Astrocyte of the hippocampus (primary cell): ENCODE measurements at places on chromosomes 2 and 18.

DNA sequence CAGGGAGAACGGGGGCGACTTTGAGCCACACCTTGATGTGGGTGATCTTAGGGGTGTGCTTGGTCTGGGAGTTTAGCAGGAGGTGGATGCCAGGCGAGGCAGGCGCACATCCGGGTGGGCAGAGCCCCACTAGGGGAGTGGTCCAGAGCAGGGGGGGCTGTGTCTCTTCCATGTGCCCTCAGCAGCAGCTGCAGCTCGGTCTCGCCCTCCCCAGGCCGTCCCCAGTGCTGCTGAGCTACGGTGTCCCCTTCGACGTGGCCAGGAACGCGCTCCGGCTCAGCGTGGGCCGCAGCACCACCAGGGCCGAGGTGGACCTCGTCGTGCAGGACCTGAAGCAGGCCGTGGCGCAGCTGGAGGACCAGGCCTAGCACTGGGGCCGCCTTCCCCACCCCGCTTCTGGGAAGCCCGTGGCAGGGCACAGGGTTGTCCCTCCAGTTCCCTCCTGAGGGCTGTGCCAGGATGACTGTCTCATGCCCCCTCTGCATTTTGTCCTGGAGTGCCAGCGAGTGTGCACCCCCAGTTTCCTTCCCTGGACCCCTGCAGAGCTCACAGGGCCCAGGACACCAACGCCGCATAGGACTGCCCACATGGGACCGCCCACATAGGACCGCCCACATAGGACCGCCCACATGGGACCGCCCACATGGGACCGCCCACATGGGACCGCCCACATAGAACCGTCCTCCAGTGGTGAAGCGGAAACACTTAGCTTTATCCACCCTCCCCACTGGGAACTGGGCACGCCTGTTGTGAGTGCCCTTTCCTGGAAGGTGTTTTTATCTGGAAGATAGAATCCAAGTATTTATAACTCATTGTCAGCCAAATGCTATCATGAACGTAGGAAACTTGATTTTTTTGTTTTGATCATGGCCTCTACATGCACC is 1.9 kb upstream of the ESPNL start:
- DNase-seq = peak; percentile 28

GRCh38 chr18:39186008-39186407 is 1620.4 kb upstream of the CELF4 start:
- no peak for DNase-seq

DNA sequence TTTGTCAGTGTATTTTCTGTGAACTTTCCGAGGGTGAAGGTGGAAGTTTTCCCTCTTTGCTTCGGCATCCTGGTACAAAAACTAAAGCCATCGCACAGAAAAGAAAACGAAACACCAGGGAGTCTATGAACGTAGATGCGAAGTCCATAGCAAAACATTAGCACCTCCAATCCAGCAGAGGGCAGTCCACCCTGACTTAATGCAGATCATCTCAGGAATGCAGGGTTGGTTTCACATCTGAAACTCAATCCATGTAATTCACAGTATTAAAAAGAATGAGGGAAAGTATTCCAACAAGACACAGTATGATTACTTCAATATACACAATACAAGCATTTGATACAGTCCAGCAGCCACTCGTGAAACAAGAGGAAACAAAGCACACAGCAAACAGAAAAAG is 70.8 kb downstream of the RTP5 start:
- no peak for DNase-seq

DNA sequence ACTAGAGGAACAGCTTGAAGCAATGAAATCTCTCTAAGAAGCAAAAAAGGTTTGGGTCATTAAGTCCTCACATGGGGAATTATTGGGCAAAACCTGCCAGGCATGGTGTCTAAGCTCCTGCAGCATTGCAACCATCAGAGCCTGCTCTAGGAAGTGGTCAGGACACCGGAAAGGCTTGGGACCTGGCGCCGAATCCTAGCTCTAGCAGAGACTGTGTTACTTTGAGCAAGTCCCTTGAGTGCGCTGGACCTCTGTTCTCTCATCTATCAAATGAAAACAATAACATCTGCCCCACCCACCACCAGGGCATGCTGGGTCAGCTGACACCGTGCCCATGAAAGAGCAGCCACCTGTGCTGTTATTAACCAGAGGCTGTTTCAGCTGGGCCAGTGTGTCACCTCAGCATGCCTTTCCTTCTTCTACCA is 6.3 kb downstream of the TMEM127 start:
- DNase-seq = no peak

DNA sequence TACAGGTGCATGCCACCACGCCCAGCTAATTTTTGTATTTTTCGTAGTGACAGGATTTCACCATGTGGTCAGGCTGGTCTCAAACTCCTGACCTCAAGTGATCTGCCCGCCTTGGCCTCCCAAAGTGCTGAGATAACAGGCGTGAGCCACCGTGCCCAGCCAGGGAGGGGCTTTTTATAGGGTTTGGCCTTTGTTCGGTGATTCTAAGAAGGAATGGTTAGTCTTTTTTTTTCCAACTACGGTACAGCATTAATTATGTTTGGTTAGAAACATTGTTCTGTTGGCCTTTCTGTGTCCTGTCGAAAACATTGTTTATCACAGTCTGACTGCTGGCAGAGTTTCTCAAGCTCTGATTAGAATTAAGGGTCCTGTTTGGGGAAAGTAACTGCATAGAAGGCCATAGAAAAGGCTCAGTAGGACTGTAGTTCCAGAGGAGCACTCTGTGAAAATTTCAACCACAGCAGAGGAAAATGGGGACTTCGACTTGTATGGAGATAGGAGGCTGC is 19.3 kb upstream of the SMCHD1 start:
- peak; percentile 20 for DNase-seq

DNA sequence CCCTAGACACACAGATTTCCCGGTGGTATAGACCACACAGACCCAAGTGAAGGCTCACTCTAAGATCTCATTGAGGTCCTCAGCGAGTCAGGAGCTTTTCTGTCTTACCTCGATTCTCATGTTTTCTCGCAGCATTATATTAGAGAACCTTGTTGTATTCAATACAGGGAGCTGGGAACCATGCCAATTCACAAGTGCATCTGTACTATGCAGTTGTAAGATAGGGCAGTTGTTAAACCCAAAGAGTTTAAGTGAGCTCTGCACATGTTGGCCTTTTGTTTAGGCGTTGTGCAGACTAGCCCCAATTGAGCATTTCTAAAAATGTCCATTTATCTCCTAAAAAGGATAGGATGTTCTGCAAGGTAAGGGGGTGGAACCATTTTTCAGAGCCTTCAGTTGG is 59.6 kb downstream of the FEZ2 start:
- DNase-seq = peak; percentile 51

GRCh38 chr18:27942706-27943105 is 234.2 kb downstream of the CDH2 start:
- DNase-seq = peak; percentile 78

DNA sequence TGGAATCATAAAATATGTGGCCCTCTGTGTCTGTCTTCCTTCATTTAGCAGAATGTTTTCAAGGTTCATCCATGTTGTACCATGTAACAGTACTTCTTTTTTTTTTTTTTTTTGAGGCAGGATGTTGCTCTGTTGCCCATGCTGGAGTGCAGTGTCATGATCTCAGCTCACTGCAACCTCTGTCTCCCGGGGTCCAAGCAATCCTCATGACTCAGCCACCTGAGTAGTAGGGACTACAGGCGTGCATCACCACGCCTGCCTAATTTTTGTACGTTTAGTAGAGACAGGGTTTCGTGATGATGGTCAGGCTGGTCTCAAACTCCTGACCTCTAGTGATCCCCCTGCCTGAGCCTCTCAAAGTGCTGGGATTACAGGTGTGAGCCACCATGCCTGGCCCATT is 31.2 kb downstream of the RAB1A start:
- DNase-seq = no peak

DNA sequence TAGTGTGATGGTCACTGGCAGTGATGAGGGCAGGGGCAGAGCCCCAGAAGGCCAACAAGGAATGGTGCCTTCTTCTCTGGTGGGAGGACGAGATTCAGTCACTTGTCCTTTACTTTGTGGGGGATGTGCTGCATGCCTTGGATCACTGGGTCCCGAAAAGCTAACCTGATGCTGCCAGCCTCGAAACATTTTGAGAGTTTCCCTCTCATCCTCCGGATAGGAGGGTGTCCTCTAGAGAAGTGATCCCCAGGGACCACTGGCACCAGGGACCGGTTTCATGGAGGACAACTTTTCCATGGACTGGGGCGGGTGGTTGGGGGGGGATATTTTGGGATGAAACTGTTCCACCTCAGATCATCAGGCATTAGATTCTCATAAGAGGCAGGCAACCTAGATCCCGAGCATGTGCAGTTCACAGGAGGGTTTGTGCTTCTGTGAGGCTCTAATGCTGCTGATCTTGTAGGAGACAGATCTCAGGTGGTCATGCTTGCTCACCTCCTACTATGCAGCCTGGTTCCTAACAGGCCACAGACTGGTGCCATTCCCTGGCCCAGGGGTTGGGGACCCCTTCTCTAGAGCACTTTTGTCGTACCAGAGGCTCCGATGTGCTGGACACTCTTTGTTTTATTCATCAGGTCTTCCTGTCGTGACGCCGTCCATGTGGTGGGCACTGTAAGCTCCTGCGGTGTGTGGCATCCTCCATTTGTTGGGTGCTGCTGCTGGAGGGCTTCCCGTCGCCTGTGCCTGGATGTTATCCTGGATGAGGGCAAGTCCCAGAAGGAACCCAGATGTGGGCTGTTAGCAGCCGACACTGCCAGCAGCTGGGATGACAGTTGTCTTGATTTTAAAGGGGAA is 68.5 kb upstream of the HDAC4 start:
- DNase-seq = no peak
